ENCODE measurements at places on chromosomes 13 and 19.

DNA sequence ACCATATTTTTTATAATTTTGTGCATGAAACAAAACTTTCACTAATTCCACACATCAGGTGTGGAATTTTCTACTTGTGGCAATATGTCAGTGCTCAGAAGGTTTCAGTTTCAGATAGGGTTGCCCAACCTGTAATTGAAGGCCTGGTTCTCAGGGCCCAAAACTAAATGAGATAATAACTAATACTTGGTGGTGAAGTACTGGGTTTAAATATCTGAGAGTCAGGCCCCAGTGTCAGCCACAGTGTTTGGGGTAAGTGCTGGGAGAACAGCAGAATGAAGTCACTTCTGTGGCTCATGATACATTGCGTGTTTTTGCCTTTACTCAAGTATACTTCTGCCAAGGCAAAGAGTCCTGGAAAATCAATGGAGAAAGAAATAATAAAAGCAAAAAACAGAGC, 5.6 kb downstream of the SAFB start:
- DNase-seq: no peak

DNA sequence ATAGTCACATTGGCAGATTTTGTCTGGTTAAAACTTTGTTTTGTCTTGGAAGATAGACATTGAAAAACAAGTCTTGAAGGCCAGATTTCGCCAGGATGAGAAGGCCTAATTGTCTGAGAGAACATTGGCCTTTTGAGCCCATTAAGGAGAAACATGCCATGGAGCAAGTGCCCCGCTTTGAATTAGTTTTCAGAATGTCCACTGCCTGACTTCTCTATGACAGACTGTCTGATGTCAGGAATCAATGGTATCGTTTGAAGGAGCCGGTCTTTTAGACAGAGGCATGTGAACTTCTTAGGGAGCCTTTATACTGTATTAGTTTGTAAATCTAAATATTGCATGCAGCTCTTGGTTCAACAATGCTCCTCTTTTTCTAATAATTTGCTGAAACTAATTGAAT, 155.9 kb downstream of the DLEU7 start:
- DNase-seq: no peak

- DNase-seq: no peak
Measured at GRCh38 chr13:101514695-101515275, 62.3 kb downstream of the ITGBL1 start.

DNA sequence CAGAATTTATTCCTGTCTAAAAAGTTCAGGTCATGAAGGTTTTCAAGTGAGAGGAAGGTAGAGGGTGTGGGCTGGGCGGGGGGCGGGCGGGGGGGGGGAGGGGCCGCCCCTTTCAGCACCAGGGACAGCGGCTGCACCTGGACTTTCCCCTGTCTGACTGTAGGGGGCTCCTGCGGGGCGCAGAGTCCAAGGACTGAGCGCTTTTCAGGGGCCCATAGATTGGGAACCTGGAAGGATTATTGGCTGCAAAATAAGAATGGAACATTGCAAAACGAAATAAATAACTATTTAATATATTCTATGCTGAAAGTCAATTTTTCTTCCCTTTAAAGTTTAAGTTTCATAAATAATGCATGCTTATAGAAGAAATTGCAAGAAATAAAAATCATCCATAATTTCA, 8.9 kb upstream of the CYP4F3 start:
- DNase-seq: no peak

DNA sequence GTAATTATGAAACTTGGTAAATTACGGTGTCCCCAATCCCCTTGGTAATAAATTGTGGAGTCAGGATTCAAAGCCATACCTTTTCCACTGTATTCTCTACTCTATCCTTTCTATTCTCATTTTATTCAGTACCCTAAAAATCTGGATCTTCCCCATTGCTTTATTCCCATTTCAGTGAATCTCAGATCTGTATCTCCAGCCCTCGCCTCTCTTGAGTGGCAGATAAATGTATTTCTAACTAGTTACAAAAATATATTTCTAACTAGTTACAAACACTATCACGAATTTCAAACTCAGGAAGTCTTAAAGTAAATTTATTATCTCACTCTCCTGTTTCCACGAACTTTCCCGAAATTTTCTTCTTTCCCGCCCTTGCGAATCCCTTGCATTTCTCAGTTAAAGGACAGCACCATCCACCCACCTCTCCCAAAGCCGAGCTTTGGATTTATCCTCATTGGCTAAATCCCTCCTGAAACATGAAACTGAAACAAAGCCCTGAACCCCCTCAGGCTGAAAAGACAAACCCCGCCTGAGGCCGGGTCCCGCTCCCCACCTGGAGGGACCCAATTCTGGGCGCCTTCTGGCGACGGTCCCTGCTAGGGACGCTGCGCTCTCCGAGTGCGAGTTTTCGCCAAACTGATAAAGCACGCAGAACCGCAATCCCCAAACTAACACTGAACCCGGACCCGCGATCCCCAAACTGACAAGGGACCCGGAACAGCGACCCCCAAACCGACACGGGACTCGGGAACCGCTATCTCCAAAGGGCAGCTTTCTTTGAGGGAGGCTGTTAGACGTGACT, 164.3 kb upstream of the PABPC3 start:
- DNase-seq: no peak

- no peak for DNase-seq
Measured at GRCh38 chr19:29489172-29489951, 36.4 kb upstream of the VSTM2B start.

GRCh38 chr13:78067290-78067689, 148.7 kb upstream of the EDNRB start:
- DNase-seq: no peak

DNA sequence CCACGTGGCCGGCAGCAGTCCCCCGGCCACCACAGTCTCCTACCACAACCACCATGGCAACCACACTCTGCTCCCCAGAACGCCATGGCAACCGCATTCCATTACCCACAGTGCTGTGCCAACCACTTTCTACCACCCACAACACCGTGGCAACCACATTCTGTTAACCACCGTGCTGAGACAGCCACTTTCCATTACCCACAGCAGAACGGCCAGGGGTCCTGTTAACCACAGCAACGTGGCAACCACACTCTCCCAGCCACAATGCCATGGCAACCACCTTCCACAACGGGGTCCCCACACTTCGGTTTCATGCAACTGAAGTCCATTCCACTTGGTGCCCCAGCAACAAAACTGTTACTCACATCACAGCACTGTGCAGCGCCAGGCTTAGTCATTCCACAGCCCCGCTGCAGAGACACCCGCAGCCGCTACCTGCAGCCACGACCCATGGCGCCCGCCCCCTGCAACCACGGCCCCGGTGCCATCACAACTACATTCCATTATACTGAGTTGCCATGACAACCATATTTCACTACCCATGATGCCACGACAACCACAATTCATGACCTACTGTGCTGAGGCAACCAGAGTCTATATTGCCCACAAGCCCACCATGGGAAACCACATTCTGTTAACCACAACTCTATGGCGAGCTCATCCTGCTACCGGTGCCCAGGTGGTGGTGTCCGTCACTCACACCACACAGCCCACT, 10.0 kb downstream of the DPF1 start:
- peak; percentile 64 for DNase-seq

GRCh38 chr19:17522988-17523872, 11.8 kb downstream of the PGLS start:
- peak; percentile 44 for DNase-seq

DNA sequence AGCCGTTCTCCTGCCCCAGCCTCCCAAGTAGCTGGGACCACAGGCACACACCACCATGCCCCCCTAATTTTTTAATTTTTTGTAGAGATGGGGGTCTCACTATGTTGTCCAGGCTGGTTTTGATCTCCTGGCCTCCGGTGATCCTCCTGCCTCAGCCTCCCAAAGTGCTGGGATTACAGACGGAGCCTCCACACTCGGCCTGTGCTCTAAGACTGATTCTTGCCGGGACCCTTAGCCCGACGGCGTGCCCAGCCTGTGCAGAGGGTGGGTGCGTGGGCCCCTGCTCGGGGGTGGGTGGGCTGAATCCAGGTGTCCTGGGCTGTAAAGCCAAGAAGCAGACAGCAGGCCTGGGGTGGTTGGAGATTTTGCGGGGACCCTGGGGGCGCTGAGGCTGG, 64.3 kb downstream of the GADD45B start:
- no peak for DNase-seq

GRCh38 chr19:32373585-32374295, 28.3 kb downstream of the ZNF507 start:
- DNase-seq: no peak

DNA sequence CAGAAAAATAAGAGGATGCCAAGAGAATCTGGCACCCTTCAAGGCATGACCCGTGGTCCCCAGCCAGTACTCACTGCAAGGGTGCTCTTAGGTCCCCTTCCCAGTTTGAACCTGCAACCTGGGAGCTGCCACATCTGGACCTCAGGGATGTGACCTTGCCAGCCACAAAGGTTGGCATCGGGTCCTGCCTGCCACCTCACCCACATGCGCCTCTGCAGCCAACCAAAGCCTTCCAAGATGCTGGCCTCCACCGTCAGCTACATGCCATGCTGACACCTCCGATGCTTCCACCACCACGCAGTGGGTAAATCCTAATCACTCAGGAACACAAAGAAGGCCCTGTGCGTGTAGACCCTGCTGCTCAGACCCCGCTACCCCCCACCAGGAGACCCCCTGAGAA, 35.1 kb downstream of the ELL start:
- no peak for DNase-seq

DNA sequence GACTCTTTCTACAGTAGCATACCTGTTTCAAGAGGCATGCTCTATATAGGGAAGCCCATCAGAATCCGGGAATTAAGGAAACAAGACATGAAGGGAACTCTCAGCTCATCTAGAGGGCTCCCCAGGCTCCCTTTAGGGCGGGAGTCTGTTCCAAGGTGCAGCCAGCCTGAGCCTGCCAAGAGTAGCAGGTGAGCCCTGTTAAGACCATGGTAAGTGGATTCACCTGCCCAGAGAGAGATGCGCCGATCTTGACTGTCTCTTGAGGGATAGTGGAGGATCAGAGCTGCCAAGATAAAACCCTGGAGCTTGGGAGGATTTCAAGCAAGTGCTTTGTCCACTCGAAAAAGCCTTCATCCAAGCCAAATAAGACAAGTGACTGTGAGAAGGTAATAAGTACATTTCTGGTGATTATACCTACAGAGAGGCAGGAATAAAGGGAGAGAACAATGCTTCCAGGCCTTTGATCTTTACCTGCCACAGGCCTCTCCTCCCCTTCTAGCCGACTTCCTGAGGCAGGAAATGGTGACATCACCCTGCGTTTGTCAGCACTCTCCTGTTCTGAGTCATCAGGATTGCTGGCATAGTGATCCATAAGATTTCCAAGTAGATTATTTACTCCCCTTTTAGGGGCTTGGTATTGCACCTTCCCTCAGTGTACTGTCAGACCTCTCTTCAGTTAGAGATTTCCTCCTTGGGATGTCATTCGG, 31.5 kb downstream of the KLF5 start:
- DNase-seq: no peak

All from activated CD4-positive, CD25-positive, alpha-beta regulatory T cell treated with anti-CD3 and anti-CD28 coated beads, Interleukin-2, amount 50 U/mL, for 72 hours (primary cell).